ENCODE measurements at places on chromosomes 6 and 20.

- no peak for DNase-seq
Measured at GRCh38 chr6:33695451-33695887, 16.0 kb downstream of the UQCC2 start.

DNA sequence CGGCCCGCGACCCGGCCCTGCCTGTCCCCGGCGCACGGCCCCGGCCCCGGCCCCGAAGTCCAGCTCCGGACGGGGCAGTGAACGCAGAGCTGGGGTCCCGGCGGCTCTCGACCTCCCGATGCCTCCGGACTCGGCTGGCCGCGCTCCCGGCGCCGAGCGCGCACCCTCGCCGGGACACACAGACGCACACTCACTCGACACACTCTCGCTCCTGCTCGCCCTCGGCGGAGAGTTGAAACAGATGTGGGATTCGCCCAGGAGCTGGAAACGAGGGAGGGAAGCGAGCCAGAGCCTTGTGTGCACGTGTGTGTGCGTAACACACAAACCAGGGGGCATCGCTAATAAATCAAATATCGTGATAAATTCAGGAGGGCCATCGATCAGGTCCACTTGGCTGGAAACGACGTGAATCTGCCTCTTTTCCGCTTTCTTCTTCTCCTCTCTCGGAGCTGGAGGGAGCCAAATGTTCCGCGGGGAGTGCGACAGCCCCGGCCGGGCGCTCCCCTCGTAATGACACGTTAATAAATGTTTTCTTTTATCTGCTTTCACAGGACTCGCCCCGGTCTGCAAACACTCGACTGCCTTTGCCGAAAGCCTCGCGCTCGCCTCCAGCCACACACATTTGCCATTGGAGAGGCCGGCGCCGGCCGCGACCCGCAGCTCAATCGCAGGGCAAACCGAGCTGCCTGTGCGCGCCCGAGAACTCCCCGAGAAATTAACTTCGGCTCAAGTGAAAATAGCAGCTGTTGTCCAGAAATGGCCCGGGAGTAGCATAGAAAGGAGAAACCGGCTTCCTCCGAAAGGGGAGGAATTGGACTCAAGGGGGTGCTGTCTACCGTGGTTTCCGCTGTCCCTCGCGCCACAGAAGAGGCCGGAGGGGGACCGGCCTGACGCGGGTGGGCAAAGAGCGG is 828 bp upstream of the SULF2 start:
- no peak for DNase-seq

DNA sequence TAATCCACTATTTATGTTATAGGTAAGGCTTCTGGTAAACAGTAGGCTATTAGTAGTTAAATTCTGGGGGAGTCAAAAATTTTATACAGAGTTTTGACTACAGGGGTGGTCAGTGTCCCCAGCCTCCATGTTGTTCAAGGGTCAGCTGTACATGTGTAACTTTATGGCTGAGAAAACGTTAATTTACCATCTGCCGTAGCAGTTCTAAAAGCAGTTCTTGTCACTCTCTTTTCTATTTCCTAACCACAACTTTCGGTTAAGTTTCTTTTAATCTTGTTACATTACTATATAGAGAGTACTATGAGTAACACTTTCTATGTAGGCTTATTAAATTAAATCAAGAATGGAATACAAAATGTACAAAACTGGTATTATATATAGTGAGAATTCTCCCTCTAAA is 21.6 kb upstream of the KIF6 start:
- no peak for DNase-seq

- DNase-seq: no peak
Measured at GRCh38 chr6:154161689-154162088, 122.6 kb downstream of the OPRM1 start.

- no peak for DNase-seq
Measured at GRCh38 chr6:35046862-35047261, 94.3 kb downstream of the TCP11 start.

All from activated CD4-positive, alpha-beta T cell treated with anti-CD3 and anti-CD28 coated beads for 4 hours (primary cell).